ENCODE measurements at places on chromosomes 3 and 15.

DNA sequence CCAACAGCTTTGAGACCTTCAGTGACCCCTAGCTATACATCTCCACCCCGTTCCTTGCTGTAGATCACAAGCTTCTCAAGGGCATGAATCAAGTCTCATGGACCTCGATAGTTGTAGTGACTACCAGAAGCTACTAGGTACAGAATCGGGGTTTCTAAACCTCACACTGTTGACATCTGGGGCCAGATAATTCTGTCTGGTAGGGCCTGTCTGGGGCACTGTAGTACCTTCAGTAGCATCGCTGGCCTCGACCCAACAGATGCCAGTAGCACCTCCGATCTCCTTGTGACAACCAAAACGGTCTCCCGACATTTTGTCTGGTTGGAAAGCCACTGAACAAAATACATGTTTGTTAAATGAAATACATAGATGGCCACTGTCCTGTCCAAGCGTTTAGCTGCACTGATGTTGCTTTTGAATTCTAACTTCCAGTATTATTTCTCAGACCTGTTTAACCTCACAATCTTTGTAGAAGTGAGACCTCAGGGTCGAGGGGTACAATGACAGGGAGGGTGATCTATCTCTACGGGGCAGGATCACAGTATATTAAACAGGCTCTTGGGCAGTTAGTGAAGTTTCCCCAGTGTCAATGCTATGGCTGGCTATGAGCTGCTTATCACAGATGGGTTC lies 262.5 kb upstream of the IGF1R start:
- DNase-seq, result no peak

DNA sequence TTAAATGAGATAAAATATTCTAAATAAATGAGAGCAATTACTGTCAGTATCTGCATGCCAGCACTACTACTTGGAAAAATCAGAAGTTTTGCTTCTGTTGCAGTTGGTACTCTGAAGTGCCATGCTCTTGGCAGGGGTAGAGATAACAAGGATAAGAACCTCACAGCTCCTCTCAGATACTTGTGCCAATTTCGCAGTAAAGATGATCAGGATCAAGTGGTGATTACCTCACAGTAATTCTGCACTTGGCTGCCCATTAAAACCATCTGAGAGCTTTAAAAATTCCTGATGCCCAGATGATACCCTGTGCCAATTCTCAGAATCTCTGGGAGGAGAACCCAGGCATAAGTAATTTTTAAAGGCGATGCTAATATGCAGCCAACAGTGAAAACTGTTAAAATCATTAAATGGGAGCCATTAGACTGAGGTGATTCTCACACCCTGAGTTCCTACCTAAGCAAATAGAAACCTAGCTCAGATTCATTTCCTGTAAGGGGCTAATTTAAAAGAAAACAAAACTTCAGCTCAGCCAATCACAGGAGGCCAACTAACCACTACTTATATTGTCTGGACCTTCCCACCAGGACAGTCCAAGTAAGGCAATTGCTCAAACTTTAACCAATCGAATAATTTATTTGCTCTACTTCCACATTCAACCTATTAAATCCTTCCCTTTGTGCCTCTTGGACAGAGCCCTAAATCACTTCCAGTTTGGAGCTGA lies 171.2 kb downstream of the KCNMB2 start:
- no peak for DNase-seq

DNA sequence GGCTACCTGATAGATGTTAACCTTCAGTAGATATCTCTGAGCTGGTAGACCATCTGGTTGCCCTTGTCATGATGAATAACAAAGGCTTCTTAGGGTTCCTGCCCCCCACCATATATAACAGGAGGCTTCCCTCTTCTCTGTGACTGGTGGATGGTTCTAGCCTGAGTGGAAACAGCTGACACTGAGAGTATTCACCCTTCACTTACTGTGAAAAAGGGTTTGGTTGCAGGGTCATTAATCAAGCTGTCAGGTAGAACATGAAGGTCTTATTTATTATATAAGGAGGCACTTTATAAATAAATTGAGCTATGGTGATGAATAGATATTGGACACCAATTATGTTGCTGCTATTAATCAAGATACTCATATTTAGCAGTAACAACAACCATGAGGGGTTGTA lies 58.6 kb downstream of the CACNA2D3 start:
- no peak for DNase-seq

- DNase-seq, result no peak
Observed at GRCh38 chr3:82672966-82673365, 911.5 kb upstream of the GBE1 start.

GRCh38 chr15:87739081-87739480 lies 517.5 kb downstream of the NTRK3 start:
- no peak for DNase-seq

DNA sequence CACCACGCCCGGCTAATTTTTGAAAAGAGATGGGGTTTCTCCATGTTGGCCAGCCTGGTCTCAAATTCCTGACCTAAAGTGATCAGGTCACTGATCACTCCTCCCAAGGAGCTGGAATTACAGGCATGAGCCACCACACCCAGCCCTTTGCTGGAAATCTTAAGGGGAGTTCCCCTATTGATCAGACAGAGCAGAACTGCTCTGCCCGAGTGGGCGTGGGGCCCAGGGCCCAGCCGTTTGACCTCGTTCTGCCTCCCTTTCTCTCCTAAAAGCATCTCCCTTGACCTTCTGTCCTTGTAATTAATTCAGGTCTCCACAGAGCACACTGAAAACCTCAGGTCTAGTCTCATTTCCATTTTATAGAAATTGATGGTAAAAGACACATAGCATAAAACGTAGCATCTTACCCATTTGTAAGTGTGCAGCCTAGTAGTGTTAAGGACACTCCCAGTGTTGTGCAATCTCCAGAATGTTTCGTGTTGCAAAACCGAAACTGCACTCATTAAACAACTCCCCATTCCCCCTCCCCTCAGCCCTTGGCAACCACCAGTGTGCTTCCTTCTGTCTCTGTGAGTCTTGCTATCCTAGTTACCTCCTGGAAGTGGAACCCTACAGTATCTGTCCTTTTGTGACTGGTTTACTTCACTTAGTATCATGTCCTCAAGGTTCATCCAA lies 89.3 kb downstream of the SLCO3A1 start:
- DNase-seq, result peak; percentile 98

DNA sequence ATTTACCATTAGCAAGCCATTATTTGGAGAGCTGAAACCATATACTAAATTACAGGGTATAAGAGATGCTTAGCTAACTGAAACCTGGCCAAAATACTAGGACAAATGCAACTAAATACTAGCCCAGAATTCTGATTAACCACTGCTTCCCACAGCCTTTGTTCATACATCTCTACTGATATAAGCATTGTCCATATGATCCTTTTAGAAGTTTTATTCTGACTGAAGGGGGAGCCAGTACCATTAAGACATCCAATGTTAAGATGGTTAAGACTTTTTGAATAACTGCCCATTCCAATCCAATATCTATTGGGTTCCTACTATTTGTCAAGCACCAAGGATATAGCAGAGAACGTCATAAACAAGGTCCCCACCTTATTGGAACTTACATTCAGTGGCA lies 421.3 kb downstream of the FOXP1 start:
- no peak for DNase-seq

DNA sequence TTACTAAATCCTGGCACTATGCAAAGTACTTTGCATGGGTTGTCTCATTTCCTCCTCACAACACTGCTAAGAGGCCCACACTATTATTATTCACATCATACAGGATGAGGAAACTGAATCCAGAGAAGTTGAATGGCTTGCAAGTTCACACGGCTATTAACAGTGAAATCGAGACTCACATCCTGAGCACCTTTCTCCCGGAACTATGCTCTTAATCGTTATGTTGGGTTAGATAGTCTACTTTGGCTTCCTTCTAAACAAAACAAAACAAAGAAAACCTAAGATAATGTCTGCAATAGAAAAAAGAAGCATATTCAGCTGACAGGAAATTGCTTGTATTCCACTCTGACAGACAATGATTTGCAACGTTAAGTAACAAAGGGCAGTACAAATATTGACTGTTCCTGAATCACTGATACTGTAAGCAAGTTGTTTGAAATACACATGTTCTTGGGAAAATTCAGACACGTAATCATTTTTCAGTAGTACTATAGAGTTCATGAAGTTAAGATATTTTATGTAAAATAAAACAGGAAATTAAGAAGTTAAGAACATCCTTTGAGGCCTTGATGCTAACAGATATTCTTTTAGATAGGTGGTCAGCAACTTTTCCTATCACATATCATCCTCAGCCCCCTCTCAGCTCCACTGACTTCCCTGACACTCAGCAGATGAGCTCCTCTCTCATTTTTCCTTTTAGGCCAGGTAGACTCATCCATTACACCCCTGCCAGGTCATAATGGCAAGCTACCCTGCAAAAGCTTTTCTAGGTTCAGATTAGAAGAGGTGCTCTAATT lies 40.7 kb downstream of the C2CD4B start:
- DNase-seq, result peak; percentile 64
